ENCODE measurements at places on chromosomes 12 and 14.

- DNase-seq, result no peak
These were observed 5.8 kb upstream of the ITFG2 start for GRCh38 chr12:2806700-2807099.

GRCh38 chr12:95951515-95951914 is 8.4 kb downstream of the AMDHD1 start:
- no peak for DNase-seq

GRCh38 chr14:55099756-55100155 is 29.3 kb upstream of the LGALS3 start:
- no peak for DNase-seq

DNA sequence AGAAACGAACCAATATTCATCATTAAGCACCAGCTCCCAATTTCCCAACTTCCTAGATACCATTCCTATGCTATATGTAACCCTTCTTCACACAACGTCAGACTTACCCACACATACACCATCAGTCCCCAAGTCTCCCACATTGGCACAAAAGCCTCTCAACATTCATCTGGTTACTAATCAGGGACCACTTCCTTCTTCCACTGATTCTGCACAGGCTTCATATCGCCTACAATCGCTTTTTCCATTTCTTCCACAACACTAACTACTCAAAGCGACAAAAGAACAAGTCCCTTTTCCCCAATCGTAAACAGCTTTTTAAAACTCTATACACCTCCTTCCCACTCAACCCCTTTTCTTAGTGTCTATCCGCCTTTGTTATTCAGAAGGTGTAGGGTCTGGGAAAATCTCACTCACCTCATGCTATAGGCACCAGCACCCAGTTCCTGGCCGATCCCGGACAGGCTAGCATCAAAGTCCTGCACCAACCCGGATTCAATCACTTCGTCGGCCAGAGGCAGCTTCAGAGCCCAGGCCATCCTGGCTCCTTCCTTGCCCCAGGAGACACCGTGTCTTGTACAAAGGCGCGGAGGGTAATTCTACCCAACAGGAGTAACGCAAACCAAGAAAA is 936 bp downstream of the TFCP2 start:
- DNase-seq, result no peak

- no peak for DNase-seq
These were observed 63.6 kb downstream of the STXBP6 start for GRCh38 chr14:24986206-24986893.

GRCh38 chr12:10301103-10301502 is 6.6 kb upstream of the KLRD1 start:
- DNase-seq, result no peak

DNA sequence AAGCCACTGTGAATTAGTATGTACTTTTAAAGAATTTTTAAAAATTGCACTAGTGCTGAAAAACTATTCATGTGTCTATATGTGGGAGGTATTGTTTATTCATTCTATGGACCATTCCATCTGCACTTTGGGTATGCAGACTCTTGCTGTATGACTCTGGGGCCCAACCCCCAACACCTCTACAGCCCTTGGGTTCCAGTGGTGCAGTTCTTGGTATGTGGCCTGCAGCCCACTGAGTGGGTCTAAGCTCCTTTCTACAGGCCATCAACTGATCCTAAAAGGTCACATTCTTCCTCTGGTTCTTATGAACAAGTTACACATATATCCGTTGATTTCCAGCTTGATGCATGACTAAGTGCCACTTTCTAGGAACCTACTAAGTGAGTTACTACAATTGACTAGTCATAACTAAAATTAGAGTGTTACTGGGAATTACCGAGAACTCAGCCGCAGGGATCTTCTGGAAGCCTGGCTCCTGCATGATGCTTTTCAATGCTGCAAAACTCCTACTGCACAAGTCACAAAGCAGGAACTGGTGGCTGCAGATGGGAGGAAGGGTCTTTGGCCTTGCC is 62.4 kb upstream of the MED13L start:
- no peak for DNase-seq

- no peak for DNase-seq
These were observed 8.4 kb downstream of the SYNDIG1L start for GRCh38 chr14:74417611-74418010.

GRCh38 chr14:70755655-70756054 is 53.7 kb downstream of the MAP3K9 start:
- DNase-seq, result no peak

- no peak for DNase-seq
These were observed 28.2 kb downstream of the PPFIBP1 start for GRCh38 chr12:27552235-27552634.

- no peak for DNase-seq
These were observed 80.0 kb downstream of the LGMN start for GRCh38 chr14:92668276-92668973.

GRCh38 chr12:94851396-94852028 is 152.0 kb downstream of the NDUFA12 start:
- no peak for DNase-seq

DNA sequence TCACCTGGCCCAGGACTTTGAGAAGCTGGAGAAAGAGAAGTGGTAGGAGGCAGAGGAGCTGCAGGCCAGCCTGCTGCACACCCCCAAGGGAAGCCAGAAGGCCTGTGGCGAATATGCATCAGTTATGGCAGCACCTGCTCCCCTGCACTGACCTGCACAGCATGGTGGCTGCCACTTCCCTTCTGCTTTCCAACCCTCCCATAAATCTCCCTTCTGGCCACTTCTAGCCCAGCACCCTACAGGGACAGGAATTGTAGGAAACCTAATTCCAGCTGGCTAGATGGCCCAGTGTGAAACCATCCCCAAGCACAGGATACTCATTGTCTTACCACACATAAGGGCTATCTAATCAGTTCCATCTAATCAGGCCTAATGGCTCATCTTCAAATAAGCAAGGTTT is 136.3 kb downstream of the TBX3 start:
- peak; percentile 17 for DNase-seq

DNA sequence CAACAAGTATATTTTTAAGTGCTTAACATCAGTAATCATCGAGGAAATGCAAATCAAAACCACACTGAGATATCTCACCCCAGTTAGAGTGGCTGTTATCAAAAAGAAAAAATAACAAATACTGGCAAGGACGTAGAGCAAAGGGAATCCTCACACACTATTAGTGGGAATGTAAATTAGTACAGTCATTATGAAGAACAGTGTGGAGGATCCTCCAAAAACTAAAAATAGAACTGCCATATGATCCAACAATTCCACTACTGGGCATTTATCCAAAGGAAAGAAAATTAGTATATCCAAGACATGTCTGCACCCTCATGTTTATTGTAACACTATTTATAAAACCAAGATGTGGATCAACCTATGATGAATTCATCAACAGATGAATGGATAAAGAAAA is 149.0 kb upstream of the PWP1 start:
- no peak for DNase-seq

DNA sequence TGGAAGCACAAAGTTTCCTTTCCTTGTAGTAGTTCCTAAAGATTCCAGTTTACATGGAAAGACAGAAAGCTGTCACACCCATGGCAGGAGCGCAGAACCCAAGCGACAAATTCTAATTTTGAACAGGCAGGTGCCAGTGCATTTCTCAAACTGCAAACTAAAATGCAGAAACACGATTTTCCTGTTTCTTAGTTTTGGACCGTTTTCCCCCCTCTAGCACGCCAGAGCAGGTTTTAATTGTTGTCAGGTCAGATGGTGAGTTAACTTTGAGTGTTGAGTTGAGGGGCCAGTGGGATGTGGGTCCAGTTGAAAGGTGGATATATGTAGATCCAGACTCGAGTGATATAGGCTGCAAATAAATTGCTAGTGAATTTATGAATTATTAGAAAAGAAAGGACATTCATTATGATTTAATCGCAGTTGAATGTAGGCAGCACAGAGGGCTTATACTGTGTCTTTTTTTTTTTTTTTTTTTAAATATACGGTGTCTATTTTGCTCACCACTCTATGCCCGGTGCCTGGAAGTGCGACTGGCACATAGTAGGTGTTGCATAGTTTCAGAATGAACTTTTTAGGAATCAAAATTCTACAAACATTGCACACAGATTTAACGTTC is 909 bp upstream of the ETFBKMT start:
- no peak for DNase-seq

- peak; percentile 58 for DNase-seq
These were observed 4.1 kb upstream of the IGF1 start for GRCh38 chr12:102484428-102484958.

- no peak for DNase-seq
These were observed 41.5 kb upstream of the ANKS1B start for GRCh38 chr12:100026241-100026640.

GRCh38 chr12:69141074-69141473 is 98.3 kb upstream of the CPSF6 start:
- no peak for DNase-seq

DNA sequence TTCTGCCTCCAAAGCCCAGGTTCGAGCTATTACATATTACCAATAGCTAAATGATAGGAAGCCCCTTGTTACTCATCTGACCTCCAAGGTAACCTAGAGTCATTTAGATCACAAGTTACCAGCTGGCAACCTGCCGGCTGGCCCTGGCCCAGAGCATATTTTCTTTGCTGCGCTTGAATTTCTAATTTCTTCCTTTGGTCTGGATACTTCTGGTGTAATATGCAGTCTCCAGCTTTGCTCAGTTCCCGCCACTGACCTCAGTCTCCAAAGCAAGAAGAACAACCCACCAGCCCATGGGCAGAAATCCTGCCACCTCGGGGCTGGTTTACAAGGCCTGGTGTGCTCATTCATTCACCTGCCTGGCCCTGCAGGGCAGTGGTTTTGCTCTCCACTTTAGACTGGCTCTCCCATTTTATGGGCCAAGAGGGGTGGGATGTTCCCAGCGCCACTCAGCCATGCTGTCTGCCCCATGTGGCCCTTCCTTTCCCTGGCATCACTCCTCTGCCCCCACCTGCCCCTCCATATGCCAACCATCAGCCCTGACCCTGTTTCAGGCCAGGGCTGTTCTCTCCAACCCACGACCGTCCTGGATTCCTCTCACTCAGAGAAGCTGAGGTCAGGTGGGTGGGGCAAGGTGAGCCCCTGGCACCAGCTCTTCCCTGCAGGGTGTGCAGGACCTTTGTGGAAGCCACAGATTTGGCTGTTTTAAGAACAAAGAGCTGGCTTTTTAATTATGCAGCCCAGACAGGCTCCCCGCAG is 76.0 kb downstream of the PRIMA1 start:
- DNase-seq, result no peak

GRCh38 chr14:69045857-69046475 is 66.9 kb upstream of the ACTN1 start:
- DNase-seq, result no peak

GRCh38 chr14:59816941-59817340 is 53.6 kb downstream of the RTN1 start:
- no peak for DNase-seq

DNA sequence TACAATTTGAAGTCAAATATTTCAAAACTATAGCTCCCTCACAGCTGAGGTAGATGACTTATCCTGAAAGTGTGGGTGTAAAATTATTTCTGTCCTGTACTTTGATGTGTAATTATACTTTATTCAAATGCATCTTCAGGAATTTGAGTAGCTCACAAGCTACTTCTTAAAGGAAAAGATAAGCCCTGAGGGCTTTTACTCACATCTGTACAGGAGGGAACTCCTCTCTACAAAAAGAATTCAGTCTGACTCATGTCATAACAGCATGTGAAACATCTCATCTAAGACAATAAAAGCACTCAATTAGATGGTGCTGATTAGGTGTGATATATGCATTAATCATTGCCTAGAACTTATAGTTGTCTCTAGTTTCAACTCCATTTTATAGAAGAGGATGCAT is 452.0 kb downstream of the PRKD1 start:
- no peak for DNase-seq

- no peak for DNase-seq
These were observed 1.4 kb downstream of the TMBIM4 start for GRCh38 chr12:66168410-66168809.

DNA sequence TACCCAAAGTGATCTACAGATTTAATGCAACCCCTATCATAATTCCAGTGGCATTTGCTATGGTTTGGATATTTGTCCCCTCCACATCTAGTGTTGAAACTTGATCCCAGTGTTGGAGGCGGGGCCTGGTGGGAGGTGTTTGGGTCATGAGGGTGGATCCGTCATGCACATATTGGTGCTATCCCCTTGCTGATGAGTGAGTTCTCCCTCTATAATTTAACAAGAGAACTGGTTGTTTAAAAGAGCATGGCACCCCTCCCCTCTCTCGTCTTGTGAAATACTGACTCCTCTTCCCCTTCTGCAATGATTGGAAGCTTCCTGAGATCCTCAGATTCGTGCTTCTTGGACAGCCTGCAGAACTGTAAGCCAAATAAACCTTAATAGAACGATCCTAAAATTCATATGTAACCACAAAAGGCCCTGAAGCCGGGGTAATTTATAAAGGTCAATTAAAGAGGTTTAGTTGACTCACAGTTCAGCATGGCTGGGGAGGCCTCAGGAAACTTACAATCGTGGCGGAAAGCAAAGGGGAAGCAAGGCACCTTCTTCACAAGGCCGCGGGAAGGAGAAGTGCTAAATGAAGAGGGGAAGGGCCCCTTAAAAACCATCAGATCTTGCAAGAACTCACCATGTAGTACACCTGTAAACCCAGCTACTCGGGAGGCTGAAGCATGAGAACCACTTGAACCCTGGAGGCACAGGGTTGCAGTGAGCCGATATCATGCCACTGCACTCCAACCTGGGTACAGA is 41.2 kb downstream of the SLC39A9 start:
- peak; percentile 19 for DNase-seq

- DNase-seq, result no peak
These were observed 319.4 kb upstream of the ATP2B1 start for GRCh38 chr12:90027889-90028634.

- DNase-seq, result no peak
These were observed 5.6 kb downstream of the RDH11 start for GRCh38 chr14:67690011-67690410.

GRCh38 chr12:68106160-68106559 is 53.4 kb downstream of the IFNG start:
- DNase-seq, result no peak

DNA sequence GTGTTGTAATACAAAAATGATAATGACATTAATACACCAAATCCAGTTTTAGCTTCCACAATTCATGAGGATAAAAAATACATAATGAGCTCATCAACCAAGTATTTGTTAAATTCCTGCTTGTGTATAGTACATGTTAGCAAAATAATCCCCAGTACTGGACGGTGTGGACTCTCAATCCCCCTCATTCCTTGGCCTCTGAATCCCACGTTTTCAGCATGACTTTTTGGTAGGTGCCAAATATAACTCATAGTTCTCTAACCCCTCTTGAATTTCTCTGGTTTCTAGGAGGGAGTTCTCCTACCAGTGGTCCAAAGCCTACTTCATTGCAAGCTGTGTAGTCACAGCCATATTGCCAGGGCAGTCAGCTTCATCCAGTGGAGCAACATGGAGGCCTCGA is 41.4 kb upstream of the EPS8 start:
- no peak for DNase-seq

GRCh38 chr14:32578181-32578580 is 249.1 kb downstream of the AKAP6 start:
- no peak for DNase-seq

GRCh38 chr14:104536942-104537612 is 42.5 kb upstream of the C14orf180 start:
- DNase-seq, result no peak

GRCh38 chr12:16347391-16348298 is at the start of gene MGST1:
Gene MGST1, plus strand, starts transcription at chr12:16347645. Its CDS starts 6,608 bp downstream, at chr12:16354253.
- DNase-seq, result peak; percentile 77
